ENCODE measurements at places on chromosomes 12 and 14.

DNA sequence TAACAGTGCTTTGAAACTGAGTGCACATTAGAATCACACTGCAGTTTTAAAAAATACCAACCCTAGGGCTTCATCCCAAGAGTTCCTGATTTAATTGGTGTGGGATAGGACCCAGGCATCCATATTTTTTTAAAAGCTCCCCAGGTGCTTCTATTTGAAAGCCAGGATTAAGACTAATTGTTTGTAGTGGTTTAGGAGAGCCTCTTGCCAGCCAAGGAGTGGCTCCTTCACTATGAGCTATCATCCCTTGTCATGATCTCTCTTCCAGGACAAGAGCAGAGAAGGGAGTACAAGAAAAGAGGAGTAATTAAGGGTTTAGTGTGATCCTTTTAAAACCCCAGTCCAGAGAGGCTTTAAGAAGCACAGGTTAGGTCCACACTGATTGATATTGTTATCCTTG lies 178.0 kb downstream of the CAND1 start:
- DNase-seq, result no peak

DNA sequence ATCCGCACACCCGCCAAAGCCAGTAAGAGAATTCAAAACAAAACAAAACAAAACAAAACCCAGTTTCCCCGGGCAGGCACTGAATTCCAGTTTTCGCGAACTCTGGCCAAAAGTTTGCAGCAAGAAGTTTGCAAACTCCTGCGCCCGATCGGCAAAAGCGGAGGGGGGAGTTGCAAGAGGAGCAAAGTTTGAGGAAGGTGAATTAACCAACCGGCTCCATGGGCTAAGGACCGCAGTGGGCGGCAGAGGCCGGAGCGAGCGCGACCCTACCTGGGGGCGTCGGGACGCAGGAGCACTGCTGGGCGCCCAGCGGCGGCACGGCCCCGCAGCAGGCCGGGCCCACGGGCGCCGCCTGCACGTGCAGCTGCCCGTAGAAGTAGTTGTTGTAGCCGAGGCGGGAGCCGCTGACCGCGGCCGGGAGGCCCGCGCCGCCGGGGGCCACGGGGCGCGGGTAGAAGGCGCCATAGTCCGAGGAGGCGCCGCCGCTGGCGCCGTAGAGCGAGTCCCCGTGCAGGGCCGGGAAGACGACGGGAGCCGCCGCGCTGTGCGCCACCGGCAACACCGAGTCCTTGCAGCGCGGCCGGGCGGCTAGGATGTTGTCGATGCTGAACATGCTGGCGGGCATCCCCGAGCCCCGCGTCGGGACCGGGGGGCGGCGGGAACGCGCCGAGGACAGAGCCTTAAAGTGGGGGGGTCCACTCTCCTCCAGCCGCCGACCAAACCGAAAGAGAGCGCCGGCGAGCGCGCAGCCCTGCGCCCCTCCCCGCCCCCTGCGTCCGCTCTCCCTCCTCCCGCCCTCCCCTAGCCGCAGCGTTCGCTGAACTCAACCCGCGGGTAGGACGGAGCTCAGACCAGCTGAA lies at the start of gene GSC:
TSS of gene GSC (minus strand) at position 723 of the 860 bp plus-strand sequence. CDS start at position 625, 98 bp downstream.
- DNase-seq, result no peak

DNA sequence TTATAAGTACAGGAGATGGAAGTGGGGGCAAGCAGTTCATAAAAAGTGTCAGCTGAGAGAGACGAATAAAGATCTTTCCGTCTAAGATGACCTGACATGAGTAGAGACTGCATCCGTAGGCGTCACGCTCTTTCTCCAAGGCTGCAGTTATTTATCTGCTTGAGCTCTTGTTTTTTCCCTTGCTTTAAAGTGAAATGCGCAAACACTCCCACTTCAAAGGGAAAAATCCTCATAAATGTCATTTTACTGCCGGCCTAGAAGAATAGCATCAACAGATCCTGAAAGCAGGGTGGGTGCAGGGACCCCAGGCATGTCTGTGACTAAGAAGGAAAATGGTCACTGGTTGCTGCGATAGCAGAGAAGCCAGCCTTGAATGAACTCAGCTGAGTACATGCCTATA lies 647.4 kb downstream of the MED13L start:
- DNase-seq, result no peak

DNA sequence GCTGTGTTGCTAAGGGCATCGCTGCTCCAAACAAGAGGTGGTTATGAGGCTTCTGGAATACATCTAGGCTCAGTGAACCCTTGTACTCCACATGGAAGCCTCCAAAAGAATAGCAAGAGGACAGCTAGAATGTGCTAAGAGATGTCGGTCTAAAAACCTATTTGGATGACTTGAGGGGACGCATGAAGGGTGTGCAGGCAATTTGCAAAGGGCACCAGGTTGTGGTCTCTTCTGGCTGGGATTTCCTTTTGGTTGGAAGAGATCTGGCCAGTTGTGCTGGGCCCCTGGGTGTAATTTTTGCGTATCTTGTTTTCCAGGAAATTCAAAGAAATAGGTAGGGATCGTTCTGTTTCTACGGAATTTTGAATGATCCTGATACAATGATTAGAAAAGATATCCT lies 4.2 kb downstream of the TTC9 start:
- DNase-seq, result no peak

DNA sequence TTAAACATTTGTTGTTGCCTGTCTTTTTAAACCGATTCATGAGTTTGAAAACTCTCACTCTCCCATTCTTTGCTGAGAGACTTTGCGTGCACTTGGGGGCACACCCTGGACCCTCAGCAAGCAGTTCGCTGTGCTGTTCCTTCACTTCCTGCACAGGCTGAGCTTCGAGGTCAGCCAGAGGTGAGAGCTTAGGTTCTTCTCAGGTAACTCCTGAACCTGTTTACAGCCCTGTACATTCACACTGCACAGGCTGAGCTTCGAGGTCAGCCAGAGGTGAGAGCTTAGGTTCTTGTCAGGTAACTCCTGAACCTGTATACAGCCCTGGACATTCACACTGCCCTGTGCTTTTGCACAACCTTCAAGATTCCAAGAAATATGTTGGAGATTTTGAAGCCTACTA lies 9.8 kb upstream of the CLECL1 start:
- DNase-seq, result no peak

GRCh38 chr12:68981516-68981915 lies 48.5 kb upstream of the CPM start:
- no peak for DNase-seq

- no peak for DNase-seq
These were observed 49.9 kb downstream of the FOXN3 start for GRCh38 chr14:89366864-89367778.

GRCh38 chr14:50633954-50634353 lies 34.2 kb downstream of the SAV1 start:
- no peak for DNase-seq

DNA sequence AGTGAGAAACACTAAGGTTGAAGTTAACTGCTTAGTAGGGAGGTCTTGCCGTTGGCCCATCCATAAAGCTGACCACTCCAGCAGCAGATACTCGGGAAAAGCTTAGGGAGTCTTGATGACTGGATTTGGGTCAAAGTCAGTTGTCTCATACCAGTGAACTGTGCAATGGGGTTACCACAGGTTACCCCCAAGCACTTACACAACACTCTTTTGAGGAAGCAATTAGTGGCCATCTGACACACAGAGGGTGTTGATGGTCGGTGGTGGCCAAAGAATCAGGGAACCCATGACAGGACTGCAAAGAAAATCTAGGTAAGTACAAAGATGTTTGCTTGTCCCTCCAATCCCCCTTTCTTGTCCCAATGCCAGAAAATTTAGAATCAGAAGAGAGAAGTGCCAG lies 410.2 kb downstream of the APAF1 start:
- no peak for DNase-seq

GRCh38 chr12:25034676-25035075 lies 85.8 kb upstream of the BCAT1 start:
- DNase-seq, result no peak

- no peak for DNase-seq
These were observed 295.0 kb downstream of the RMST start for GRCh38 chr12:97757481-97758193.

GRCh38 chr14:39576736-39577135 lies 144.5 kb upstream of the FBXO33 start:
- DNase-seq, result no peak

Measured in stimulated activated CD4-positive, alpha-beta T cell treated with anti-CD3 and anti-CD28 coated beads, Interleukin-2, amount 100 ng/mL, for 4 hours (primary cell).